Activated CD4-positive, alpha-beta T cell treated with anti-CD3 and anti-CD28 coated beads, Interleukin-2, amount 10 ng/mL, durations not matched to agents 24 days and 14 days (primary cell): ENCODE measurements at places on chromosomes 2 and 18. TPM values are rescaled to one million over a fixed set of nuclear protein-coding genes. Genes with fewer than 3 reads are reported as not detected.

The ST3GAL5 gene
- total RNA-seq: 13.3 and 14.6 TPM in 2 replicates

The MC5R gene
- not detected in 2 replicates for total RNA-seq

- DNase-seq: no peak
- H3K4me3 ChIP-seq: no peak overlapping the region
- peaks cover 8% of the 10 kb centered on the region for H3K36me3 ChIP-seq
These were observed 192.2 kb downstream of the HDAC4 start for GRCh38 chr2:239208465-239209180.

DNA sequence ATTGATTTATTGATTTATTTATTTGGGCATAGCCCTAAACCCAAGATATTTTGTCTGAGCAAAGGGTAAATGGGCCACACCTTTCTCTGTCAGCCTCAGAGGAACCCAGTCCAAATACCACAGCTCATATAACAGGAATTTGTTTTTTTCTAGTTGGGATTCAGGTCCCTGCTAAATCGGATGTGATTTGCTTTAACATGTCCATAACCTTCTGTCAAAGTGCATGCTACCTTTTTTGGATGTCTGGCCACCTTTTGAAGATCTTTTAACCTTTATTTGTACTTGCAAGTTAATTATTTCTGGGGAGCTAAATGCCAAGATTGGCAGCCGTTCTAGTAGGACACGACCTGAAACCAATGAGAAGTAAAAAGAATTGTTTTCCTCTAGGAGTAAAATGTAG, 303.2 kb upstream of the UBE2E3 start:
- H3K27me3 ChIP-seq: peaks cover 15% of the 10 kb centered on the region
- H3K4me1 ChIP-seq: no peaks in the 10 kb centered on the region
- no peak overlapping the region for H3K4me3 ChIP-seq
- no peak for DNase-seq
- no peak overlapping the region for H3K27ac ChIP-seq

DNA sequence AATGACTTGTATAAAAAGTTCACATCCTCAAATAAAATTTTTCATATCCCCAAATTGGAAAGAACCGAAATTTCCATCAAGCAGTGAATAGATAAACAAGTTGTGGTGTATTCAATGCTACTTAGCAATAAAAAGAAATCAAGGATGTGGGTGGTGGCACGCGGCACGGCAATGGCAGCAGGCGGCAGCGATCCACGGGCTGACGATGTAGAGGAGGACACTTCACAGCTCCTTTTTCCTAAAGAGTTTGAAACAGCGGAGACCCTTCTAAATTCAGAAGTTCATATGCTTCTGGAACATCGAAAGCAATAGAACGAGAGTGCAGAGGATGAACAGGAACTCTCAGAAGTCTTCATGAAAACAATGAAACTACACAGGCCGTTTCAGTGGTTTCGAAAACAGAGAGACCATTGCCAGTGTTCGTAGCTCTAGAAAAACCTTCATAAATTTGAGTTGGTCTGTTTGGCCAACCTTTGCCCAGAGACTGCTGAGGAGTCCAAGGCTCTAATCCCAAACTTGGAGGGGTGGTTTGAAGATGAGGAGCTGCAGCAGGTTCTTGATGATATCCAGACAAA, 9.8 kb upstream of the IL36A start:
- peaks cover 16% of the 10 kb centered on the region for H3K36me3 ChIP-seq
- peak overlapping the region; percentile 80 for H3K27ac ChIP-seq
- peak overlapping the region; percentile 73 for H3K4me3 ChIP-seq
- peak; percentile 78 for DNase-seq

GRCh38 chr2:150487537-150488429, at the start of gene RND3:
Gene RND3, minus strand, starts transcription at chr2:150487667. Its CDS starts 250 bp downstream, at chr2:150487417.
- H3K27me3 ChIP-seq: peaks cover 52% of the 10 kb centered on the region
- no peaks in the 10 kb centered on the region for H3K36me3 ChIP-seq
- peak; percentile 85 for DNase-seq

DNA sequence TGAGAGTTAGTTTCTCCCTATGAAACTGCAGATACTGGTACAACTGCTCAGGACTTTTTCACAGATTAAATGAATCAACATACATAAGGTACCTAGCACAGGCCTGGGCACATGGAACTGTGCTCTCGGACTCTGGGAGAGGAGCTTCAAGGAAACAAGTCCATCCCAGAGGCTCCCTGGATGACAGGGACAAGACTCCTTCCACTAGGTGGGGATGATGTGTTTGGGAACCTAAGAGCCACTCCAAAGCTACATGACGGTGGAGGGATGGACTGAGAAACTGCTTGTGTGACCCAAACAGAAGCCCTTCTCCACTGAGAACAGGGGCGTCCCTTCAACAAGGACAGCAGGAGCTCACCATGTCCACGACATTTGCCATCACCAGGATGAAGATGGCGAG, 37.1 kb downstream of the CENPO start:
- no peaks in the 10 kb centered on the region for H3K27me3 ChIP-seq
- no peak overlapping the region for H3K27ac ChIP-seq
- DNase-seq: no peak
- peaks cover 24% of the 10 kb centered on the region for H3K36me3 ChIP-seq
- H3K4me1 ChIP-seq: peaks cover 23% of the 10 kb centered on the region
